H7 (cell line): ENCODE measurements at places on chromosomes 12 and 14.

DNA sequence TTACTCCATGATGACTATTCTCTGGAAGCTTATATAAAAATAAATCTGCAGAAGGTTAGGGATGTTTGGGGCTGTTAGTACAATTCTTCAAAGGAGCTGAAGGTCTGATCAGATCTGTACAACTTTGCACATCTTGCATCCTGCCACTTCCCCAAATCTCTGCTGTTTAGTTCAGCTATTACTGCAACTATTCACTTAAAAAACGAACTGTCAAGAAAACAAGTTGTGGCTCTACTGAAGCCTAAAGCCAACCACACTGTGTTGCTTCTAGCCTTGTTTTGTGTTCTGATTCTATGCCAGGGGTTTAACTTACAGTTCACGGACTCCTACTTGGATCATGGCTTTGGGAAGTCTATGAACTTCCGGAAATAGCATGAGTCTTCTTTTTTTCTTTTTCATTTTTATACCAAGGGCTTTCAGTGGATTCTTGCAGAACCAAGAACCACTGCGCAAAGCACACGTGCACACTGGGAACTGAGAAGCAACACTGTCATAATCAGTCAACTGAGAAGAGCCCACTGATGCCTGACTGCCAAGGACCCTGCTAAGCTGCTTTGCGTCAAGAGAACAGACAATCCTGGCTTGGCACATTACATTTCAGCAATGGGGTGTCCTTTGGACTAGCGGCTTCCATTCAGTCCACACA, 66.3 kb upstream of the EEA1 start:
- no peak for DNase-seq

DNA sequence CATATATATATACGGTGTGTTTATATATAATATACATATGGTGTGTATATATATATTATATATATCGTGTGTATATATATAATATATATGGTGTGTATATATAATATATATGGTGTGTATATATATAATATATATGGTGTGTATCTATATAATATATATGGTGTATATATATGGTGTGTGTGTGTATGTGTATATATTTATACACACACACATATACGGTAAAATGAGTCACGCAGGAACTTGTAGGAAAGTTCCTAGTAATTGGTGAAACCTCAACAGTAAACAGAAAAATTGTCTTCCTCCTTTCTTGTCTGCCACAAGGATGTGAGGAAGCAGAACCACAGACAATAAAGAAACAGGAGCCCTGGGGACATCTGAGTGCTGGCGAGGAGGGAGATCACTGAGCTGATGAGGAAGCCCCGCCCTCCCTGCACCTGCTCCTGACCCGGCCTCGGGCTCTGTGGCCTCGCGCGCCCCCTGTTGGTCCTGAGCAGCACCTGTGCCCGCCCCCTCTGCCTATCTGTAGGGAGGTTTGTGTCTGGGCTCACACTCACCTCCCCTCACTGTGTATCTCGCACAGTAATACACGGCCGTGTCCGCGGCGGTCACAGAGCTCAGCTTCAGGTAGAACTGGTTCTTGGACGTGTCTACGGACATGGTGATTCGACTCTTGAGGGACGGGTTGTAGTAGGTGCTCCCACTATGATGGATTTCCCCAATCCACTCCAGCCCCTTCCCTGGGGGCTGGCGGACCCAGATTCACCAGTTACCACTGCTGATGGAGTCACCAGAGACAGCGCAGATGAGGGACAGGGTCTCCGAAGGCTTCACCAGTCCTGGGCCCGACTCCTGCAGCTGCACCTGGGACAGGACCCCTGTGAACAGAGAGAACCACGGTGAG, 1079.4 kb downstream of the TMEM121 start:
- no peak for DNase-seq

GRCh38 chr14:101227611-101228594, 324.4 kb upstream of the RTL1 start:
- peak; percentile 30 for DNase-seq

DNA sequence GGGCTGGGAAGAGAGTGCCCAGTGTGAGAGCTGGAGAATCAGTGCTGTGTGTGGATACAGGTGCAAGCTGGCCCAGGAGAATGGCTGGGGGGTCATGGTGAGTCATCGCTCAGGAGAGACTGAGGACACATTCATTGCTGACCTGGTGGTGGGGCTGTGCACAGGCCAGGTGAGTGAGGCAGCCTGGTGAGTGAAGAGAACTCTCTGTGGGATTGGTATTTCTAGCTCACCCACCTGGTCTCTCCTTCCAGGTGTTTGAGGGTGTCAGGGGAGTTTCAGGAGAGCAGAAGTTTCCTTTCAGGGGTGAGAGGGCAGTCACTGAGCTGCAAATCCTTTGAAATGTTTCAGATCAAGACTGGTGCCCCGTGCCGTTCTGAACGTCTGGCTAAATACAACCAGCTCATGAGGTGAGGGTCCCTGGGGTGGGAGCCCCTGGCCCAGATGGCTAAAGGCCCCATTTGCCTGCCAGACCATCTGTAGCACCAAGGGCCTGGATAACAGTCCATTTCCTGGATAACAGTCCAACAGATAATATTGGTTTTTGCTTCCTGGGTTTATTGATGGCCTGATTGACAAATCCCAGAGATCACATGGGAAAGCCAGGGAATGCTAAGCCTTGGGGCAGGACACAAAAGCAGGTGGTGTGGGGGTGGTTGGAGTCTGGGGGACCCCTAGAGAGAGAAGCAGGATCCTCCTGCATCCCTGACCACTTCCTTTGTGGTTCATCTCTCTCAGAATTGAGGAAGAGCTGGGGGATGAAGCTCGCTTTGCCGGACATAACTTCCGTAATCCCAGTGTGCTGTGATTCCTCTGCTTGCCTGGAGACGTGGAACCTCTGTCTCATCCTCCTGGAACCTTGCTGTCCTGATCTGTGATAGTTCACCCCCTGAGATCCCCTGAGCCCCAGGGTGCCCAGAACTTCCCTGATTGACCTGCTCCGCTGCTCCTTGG, 5.5 kb upstream of the ATN1 start:
- DNase-seq: peak; percentile 2

GRCh38 chr12:97936165-97936564, 473.6 kb downstream of the RMST start:
- DNase-seq: no peak
